Iris pigment epithelial cell (primary cell): ENCODE measurements at places on chromosomes 12 and 14.

- DNase-seq = no peak
Observed at GRCh38 chr12:117885211-117885610, 83.6 kb downstream of the KSR2 start.

GRCh38 chr12:17383321-17383720, 706.7 kb downstream of the RERGL start:
- no peak for DNase-seq

- DNase-seq = no peak
Observed at GRCh38 chr14:76769636-76770292, 8.5 kb downstream of the VASH1 start.

DNA sequence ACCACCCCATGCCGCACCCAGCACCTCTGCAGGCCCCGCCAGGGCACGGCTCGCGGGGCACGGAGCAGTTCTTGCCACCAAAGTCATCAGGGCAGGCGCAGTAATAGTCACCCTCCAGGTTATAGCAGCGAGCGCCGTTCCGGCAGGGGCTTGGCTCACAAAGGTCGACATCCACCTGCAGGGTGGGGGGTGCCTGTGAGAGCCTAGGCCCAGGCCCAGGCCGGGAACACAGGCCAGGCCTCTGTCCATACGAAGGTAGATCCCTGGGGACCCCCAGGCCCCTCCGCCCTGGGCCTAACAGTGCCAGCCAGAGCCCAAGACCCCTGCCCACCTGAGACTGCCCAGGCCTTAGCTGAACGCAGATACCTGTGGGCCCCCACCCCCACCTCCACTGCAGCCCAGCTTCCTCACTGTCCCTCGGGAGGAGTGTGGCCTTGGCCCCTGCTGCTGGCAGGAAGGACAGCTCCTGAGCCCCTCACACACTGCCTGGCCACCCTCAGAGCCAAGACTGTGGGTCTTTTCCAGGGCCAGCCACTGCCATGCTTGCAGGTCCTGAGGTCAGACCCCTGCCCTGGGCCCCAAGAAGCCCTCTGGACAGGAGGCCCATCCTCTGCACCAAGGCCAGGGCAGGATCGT, 19.3 kb downstream of the JAG2 start:
- DNase-seq = no peak

DNA sequence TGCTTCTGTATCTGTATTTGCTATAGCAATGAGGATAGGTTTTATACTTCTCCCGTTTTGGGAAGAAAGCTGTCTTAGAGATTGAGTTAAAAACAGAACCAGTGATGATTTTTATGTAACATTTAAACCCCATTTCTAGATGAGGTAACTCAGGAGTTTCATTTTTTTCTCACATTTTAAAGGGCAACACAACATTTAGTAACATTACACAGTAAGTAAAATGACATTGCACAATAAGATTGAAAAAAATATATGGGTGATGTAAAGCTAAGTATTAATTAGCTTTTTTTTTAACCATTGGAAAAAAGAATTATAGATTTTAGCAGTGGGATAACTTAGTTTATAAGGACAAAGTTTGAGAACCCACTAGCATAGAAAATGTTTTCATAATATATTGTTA, 25.2 kb upstream of the SCFD1 start:
- no peak for DNase-seq

DNA sequence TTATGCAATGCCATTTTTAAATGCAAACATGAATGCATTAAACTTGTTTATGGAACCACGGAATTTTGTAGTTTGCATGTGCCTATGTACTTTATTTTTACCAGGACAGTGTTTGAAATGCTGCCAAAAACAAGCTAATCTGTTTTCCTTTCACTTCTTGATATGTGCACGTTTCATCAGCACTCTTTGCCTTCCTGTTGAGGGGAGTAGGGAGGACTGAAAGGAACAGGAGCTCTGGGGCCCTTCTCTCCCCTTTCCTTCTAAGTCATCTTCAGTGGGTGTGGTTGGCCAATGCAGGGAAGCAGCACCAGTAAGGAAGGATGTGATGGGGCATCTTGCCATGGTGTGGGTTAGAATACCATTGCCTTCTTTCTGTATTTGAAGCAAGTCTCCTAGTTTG, 12.1 kb upstream of the PPP4R4 start:
- peak; percentile 28 for DNase-seq
